HCT116 (cell line): ENCODE measurements at places on chromosomes 7 and 10.

DNA sequence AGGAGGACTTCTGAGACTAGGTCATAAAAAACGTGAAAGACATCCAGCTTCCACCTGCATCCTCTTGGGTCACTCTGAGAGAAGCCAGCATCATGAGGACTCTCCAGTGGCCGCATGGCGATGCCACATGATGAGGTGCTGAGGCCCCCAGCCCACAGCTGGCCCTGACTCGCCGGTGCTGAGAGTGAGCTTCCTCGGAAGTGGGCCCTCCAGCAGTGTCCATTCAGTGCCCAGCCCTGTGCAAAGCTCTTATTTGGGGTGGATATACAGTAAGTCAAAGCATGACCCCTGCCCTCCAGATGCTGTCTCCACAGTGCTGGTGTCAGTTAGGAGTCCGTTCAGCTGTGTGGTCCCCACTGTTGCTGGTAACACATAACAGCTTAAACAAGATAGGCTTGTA, 93.6 kb upstream of the CHST15 start:
- DNase-seq, result no peak

- DNase-seq, result no peak
Measured at GRCh38 chr10:88507404-88507803, 75.7 kb downstream of the RNLS start.

DNA sequence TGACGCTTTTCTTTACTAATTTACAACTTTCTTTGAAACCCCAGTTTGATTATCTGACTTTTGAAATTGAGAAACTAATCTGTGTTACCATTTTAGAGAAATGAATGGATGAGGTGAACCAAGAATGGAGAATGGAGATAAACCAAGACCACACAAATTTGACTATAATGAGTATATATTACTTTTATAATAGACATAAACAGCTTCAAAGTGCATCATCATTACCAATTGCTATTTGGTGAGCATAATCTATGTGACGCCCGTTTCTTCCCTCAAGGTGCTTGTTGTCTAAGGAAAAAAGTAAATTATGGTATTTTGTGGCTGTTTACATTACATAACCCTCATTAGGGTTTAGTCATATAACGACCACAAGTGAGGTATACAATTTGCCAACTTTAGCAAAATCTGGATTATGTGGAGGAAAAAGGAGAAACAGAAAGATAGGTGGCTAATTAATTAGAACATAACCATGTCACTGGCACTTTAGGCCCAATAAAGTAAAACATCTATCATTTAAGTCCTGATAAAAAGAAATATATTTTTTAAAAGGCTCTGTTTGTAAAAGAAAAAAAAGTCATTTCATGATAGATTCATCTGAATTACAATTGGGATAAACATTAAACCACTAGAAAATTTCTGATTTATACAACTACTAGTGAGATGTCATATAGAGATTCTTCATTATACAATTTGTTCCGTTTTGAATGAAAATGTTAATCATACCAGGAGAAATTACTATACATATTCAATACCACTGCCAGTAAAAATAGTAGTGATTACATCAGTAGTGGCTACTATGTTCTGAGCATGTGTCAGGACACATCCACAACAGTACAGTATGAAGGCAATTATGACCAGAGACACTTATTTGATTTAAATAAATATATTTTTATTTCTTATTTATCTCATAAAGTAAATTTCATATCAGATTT, 118.2 kb upstream of the FAM133B start:
- no peak for DNase-seq

DNA sequence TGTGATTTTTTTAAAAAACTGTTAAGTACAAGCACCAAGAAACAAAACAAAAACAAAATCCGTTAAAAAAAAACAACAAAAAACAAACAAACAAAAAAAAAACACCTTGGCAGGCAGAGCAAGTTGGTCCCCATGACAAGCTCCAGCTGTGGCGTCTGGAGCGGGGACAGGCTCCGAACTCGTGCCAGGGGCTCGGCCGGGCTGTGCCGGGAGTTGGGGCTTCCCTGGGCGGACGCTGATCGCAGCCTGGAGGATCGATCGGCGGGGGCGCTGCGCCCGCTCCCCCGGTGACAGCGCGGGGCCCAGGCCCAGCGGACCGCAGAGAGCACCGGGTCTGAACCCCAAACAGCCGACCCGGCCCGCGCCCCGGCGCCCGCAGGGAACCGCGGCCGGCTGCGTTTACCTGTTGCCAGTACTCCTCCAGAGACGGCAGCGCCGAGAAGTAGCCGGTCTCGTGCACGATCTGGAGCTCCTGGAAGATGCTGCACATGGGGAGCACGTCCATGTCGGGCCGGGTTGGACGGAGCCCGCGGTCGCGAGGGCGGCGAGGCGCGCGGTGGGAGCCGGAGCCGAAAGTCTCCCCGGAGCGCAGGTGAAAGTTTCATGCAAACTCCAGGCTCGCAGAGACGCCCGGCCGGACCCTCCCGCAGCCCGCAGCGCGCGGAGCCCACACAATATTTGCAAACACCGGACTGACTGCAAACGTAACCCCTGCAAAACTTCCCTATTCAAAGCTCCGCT, at the start of gene KLF6:
Gene KLF6 (minus strand): TSS at position 700 of the 741 bp plus-strand sequence. CDS start 195 bp downstream, at position 505.
- no peak for DNase-seq

DNA sequence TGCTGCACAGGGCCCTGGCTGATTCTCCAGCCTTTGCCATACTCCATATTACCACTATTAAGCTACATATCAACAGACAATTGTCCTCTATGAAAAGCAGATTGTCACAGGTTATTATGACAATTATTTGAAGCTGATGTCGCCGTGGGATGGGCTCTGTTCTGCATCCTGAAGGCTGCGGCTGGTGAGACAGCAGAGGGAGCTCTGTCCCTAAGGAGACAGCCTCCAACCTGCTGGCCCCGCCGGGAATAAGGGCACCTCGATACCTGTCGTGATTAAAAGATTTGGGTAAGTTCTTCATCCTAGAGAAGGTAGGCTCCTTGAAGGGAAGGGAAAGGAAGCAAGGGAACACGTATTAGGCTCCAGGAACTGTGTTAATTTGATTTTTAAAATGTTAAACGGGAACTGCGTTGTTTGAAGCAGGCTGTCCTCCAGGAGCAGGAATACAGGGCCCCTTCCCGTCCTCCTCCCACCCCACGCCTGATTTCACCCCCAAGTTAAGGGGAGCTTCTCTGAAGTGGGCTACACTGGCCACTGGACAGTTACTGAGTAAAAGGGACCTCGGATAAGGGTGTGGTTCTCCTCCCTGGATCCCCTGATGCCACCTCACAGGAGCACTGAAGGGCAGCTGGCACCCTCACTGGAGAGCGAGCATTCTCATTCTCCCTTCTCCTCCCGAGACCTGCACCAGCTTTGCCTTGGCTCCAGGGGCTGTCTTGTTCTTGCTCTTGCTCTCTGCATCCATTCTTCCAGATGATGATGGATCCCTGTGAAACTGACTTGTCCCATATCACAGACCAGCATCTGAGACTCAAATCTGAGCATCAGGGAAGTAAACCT, 11.8 kb upstream of the TIAL1 start:
- DNase-seq, result peak; percentile 54

- DNase-seq, result no peak
Measured at GRCh38 chr10:116596062-116596461, 5.3 kb downstream of the PNLIPRP1 start.

GRCh38 chr10:77310288-77310840, 327.2 kb downstream of the KCNMA1 start:
- no peak for DNase-seq

- DNase-seq, result no peak
Measured at GRCh38 chr7:85156661-85157208, 30.1 kb downstream of the SEMA3D start.

GRCh38 chr7:7119729-7120128, 62.6 kb upstream of the C1GALT1 start:
- DNase-seq, result no peak

- DNase-seq, result no peak
Measured at GRCh38 chr7:142174441-142174840, 62.9 kb downstream of the MGAM2 start.

GRCh38 chr7:81676105-81676811, 93.6 kb downstream of the HGF start:
- no peak for DNase-seq

GRCh38 chr10:69201045-69201444, 19.1 kb upstream of the HKDC1 start:
- DNase-seq, result no peak

DNA sequence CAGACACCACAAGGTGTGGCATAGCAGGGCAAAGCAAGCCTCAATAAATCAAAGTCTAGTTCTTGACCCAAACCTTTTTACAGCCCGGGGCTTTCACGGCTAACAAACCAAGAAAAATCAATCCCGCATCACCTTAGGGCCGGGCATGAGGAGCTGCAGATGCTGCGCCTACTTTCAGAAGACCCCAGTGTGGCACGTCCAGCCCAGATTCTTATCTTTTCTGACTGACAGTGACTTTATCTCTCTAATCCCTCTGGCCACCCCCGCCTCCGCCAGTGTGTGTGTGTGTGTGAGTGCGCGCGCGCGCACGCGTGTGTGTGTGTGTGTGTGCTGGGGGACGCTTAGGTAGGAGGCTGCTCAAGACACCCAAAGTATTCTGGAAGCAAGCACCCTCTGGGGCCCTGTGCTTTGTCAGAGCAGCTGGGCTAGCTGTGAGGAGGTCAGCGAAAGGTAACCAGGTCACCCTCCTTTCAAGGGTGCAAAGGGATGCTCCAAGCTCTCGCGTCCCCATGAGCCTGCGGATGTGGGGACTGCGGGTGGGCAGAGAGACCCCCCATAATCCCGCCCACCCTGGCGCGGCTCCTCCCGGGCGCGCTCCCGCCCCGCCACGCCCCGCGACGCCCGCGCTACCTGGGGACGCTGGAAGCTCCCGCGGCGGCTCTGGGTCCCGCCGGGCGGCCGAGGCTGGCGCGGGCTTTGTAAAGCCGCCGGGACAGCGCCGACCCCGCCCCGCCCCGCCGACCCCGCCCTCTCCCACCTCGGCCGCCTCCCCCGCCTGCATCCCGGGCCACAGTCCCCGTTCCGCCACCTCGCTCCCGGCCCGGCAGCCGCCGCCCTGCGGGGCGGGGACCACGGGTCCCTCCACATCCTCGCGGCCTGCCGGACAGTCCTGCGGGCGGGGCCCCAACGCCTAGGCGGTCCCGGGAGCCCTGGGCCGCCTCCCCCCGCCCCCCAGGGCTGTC, 57.1 kb upstream of the RHOBTB1 start:
- DNase-seq, result no peak

DNA sequence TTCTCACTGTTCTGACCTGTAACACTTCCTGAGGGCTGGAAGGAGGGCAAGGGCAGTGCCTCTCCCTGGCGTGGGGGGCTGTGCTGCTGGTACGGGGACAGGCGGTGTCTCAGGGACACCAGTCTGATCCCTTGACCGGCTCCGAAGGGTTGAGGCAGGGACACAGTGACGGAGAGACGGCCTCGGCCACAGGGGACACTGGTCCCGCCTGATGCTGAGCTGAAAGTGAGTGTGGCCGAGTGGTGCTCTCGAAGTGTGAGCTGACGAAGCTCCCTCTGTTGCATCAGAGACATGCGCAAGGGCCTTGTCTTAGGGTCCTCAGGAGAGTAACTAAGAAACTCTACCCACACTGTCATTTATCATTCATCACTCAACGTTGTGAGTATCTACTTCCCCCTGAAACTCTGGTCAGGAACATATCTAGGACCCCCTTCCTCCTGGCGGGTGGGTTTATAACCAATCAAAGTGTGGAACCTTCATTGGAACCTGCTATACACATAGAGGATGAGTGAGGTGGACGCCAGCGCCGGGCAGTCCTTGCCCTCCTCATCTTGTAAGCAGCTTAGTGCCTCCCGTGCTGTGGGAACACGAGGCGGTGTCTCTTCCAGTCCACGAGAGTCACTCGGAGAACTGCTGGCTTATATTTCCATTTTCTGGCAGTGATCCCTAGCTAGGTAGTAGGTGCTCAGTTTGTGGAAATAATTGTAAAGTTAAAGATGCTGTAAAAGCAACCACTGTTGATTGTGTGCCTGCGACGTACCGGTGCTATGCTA, 283.1 kb downstream of the DNAJB6 start:
- DNase-seq, result no peak

DNA sequence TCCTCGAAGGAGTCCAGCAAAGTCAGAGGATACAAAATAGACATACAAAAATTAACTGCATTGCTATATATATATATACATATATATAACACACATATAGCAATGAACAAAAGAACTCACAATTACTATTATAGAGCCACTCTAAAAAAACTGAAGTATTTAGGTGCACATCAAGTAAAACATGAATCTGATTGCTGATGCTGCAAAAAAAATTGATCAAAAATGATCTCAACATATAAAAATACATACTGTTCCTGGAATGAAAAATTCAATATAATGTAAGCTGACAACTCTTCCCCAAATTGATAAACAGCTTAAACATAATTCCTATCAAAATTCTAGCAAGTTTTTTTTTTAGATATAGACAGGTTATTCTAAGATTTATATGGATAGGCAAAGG, 126.8 kb downstream of the ALOX5 start:
- no peak for DNase-seq

- DNase-seq, result no peak
Measured at GRCh38 chr7:156368053-156368843, 272.3 kb upstream of the RNF32 start.
